Stimulated activated CD8-positive, alpha-beta memory T cell treated with anti-CD3 and anti-CD28 coated beads, Interleukin-7, amount 100 ng/mL, for 1 hour (primary cell): ENCODE measurements at places on chromosomes 2 and 18.

GRCh38 chr2:11541693-11542274 lies 7.9 kb downstream of the GREB1 start:
- DNase-seq = no peak

DNA sequence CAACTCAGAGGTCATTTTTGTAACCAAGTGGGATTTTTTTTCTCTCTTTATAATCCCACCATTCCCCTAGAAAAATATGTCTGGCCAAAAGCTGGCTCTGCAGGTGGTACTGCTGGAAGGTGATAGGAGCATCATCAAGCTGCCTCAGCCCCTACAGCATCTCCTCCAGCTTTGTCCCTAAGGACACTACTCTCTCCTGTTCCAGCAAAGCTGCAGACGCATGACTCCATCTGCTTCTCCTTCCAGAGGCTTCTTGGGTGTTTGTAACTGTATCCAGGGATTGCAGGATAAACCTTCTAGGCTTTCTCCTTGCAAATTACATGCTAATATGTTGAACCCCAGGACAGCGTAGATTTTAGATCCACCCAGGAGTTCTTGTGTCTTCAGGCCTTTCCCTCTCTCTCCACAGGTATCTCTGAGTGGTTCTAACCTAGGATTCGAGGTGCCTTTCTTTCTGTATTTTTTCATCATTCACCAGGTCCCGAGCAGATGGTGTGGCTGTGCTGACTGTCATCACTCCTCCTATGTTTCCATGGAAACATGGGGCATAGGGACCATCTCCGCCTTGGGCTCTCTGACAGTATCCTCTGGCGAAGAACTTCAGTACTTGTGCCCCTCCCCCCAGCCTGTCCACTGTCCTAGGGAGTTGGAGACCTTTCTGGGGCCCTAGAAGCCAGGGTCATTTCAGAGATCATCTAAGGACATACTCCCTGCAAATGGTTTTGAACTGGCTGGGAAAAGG lies 34.3 kb downstream of the AFF3 start:
- DNase-seq = no peak

DNA sequence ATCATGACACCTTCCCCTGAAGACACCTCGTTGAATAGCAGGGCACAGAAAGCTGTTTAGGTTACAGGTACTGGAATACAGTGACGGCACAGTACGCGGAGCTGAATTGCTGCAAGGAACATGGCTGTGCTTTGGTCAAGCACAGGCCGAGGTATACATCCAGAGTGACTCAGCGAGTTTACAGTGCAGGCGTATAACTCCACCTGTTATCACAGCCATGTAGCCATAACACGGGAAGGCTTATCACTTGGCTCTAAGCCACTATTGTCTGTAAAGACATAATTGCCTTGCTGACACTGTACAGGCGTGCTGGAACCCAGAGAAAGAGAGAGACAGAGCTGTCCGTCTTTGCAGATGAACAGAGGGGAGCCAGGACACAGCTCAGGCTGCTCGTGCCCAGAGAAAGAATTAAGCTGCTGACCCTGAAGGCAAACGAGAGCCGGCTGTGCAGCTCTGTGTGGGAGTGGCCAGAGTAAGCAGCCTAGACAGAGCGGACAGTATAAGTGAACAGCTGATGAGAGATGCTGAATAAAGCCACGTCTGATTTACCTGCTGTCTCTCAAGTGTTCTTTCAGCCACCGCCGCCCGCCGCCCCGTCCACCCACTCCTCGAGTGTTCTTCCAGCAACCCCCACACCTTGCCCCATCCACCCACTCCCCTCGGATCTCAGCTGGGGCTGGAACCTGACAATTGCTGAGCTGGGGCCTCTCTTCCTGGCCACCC lies 87.3 kb upstream of the PPP1CB start:
- DNase-seq = no peak

DNA sequence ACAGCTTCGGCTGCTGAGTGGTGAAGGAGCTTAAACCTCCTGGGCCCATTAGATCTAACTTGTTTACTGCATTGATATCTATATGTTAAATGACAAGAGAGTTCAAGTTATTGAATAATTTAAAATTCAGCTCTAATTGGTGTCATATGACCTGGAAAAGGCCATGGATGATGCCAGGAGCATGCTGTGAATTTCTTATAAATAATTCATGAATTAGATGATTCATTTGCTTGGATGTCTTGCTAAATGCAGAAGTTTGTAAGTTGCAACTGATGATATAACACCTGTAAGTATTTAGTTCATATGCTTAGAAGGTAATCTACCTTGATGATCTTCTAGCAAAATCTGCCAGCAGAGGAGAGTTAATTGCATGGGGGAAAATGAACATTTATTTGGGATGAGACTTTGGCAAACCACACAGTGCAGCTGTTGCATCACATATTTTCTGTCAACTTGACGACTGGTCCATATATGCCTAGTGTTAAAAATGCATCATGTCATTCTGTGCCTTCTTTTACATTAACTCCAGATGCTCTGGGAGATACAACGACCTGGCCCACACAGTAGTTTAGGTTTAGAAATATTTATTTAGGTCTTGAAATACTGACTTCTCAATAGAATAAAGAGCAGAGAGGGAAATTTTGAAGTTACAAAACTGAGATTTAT lies 226.3 kb downstream of the KIAA1328 start:
- no peak for DNase-seq

DNA sequence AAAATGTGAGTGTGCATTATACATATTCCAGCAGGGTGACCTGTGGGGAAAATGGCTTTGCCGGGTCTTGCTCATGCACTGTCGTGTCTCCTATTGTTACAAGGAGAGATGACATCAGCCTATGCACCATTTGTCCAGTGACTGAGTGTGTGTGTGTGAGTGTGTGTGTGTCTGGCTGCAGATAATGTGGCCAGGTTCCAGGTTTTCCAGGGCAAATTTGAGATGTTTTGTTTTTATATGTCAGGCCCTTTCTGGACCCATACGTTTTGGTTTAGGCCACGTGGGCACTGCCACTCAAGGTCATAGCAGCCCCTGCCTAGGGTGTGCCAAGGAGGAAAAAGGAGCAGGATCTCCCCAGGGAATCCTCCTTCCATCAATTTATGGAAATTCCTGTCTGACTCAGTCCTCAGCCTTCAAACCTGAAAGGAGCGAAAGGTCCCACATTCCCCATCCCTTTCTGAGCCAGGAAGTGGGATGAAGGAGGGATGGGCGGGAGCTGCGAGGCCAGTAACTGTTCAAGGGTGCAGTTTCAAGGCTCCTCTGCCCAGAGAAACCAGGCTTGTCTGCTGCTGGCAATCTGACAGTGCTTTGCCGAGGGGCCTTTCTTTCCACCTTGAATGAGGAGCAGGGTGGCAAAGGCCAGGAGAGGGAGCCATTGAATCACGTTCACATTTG lies 93.0 kb upstream of the SMAD2 start:
- DNase-seq = no peak

DNA sequence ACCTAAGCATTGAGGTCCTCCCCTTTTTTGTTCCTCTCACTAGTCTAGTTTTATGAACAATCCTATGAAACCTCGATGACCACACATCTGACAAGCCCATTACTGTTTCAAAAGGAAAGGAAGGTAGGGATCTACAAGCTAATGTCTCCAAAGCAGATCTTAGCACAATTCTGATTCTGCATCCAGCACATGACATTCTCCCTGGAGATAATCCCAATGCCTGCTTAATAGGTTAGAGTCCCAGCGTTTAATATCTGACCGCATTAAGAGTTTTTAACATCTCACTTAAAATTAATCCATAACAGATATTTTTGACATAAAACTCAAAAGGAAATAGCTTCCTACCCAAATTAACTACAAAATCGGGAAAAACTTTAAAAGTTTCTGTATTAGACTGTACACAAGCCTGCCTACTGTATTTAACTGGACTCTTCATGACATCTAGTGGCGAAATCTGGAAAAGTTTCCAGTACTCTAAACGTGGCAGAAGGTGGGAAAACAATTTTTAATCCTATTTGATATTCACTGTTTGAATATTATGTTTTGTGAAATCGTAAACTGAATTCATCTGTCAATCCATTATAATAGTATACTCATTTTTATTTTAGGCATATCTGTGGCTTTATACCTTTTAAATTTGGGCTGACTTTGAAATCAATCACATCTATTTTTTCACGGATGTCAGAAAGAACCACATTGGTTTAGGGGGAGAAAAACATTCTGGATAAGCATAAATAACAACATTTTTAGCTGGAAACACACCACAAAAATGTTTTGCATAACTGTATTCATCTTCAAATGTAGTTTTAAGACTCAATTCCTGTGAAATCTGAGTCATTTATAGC lies 62.4 kb downstream of the TXNL1 start:
- no peak for DNase-seq

DNA sequence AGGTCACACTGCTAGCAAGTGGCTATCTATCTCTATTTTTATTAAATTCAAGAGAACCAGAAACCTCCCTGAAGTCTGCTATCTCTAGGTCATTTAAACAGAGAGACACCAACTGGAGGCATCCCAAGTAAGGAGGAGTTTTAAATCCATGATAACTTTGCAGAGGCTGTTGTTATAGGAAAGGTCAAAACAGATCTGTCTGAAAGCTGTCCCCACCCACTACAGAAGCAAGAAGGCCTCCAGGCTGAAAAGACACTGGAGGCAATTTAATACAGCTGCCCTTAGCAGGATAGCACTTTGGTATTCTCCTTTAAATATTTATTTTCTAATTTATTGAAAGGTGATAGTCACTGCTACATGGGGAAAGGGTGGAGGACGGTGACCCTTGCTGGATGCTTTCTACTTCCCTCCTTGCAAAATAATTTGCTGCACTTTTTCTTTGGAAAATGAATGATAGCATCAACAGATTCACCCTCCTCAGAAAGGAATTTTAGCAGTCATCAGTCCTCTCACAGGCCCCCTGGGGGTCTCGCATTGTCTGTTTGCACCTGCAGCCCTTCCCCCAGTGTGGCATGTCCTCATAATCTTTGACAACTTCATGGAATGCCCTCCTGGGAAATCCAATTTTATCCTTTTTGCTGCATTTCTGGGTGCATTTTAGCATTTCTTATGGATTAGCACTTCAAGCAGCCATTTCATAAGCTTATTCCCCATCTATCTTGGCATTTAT lies 429.5 kb upstream of the TNP1 start:
- no peak for DNase-seq

DNA sequence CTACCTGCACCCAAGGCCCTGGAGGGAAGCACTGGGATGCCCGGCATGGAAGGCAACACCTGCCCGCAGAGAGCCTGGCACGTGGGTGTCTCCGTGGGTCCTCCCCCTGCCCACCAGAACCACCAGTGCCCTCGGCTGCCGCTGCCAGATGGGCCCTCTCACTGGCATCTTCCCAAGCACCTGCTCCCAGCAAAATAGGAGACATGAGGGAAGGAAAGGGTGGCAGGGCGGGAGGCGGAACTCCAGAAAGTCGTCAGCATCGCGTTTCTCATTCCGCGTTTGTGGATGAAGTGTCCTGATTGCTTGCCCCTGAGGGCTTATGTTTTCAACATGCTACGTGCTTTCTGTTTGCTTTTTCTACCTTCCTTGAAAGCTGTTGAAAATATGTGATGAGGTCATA lies 8.8 kb upstream of the SNTG2 start:
- no peak for DNase-seq

GRCh38 chr2:134233728-134234136 lies 20.1 kb upstream of the MGAT5 start:
- no peak for DNase-seq

DNA sequence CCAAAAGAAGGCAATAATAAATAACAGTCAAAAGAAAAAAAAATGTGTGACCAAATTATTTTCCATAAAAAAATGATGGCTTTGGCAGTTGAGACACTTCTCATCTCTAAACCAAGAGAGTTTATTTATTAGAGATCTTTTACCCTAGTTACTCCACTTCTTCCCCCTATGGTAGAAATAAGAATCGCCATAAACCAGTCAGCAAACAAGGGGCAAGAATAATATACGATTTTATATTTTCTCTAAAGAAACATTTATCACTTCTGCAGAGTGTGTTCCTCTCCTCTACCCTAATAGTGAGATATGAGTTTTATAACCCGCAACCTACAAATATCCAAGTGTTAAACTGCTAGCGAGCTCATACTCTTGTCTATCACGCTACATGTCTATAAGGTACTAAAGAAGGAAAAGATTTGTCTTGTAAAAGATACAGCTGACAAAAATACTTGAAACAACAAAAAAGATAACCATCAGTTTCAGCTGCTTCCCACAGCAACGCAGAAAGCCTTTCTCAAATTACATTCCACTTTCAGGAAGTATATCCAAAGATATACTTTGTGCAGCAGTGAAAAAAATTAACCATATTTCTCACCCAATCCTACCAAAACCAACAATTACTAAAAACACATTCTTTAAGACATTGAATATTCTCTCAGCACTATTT lies 2.3 kb downstream of the RNF103 start:
- no peak for DNase-seq

DNA sequence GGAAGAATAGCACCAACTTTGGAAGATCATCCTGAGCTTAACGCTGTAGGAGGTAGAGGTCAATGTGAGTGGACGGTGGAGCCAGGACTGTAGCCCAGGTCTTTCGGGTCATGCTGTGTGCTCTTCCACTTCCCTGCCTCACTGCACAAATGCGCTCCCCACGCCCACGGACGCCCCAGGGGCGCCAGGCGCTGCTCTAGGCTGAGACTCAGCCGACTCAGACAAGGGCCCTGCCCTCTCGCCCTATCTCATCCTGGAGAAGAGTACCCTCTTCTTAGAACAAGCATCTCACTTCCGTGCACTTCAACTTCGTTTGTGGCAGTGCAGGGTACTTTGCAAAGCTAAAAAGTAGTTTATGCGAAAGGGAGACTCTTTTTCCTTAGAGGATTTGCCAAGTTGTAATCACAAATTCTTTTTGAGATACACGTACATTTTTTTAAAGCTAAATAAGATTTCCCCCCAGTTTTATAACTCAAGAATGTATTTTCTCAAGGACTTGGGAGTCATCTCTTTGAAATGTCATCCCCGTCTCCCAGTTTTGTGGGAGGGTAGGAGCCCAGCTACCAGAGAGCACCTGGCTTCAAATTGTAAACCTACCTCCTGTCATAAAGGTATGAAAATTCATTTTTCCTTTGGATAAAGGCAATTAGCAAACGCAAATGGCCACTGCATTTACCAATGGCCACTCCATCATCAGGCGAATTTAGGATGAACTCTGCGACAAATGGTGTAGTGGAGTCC lies 1.2 kb upstream of the PRELID3A start:
- DNase-seq = no peak

DNA sequence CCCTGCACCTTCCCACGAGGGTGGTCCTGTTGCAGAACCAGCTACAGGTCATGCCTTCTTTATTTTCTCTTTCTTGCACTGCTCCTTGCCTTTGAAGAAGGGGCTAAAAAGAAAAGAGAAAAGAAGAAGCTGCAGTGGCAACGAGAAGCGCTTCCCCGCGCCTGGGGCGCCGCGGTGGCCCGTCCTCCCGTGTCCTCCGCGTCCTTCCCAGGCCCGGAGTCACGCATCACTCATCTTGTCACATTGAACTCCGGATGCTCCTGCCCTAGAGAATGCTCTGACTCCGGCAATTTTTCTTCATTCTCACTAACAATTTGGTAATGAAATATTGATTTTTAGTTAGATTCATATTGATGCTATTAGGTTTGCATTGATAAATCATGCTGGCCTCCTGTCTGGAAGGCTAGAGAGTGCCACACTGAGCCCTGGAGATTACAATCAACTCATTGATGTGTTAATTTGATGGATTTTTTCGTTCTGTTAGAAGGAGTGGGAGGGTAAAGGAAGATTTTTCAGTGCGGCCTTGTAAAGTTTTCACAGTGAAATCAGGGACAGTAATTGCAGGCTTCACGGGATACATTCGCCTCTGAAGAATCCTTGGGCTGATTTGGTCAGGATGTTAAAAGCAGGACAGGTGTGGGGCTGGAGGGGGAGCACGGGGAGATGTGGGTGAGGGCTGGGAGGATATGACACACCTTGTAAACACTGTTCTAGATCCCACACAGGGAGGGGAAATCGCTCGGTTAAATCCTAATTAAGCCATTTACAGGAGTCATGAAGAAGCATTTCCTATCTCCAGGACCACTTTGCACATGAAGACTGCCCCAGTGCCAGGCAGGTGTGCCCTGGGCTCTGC lies 349.3 kb downstream of the ZNF516 start:
- no peak for DNase-seq
